ENCODE measurements at places on chromosomes 2 and 18.

- no peak for DNase-seq
These were observed 191.0 kb downstream of the HDAC4 start for GRCh38 chr2:239209783-239210182.

DNA sequence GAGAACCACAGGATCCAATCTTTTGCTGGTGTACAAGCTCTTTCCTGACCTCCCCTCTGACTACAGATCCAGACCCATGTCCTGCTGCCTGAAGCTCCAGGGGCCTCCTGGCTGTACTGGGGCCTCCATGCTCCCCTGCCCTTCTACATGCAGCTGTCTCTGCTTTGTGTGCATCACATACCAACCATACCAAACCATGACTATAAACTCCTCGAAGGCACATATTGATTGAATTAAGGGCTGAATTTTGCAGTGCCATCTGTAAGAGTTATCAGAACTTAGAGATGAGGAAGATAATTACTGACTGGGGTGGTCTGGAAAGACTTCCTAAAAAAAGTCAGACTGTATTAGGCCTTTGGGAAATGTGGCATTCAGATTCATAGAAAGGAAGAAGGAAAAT lies 139.9 kb upstream of the CXCR4 start:
- no peak for DNase-seq

GRCh38 chr2:18413676-18414396 lies 146.6 kb downstream of the RDH14 start:
- no peak for DNase-seq

GRCh38 chr18:59941331-59941730 lies 41.5 kb downstream of the PMAIP1 start:
- DNase-seq, result no peak

Data from NCI-H1436 treated with DMSO at 0.1 percent for 48 hours (cell line).